Stimulated activated CD8-positive, alpha-beta memory T cell treated with anti-CD3 and anti-CD28 coated beads, Interleukin-7, amount 100 ng/mL, for 4 hours (primary cell): ENCODE measurements at places on chromosomes 16 and 17.

DNA sequence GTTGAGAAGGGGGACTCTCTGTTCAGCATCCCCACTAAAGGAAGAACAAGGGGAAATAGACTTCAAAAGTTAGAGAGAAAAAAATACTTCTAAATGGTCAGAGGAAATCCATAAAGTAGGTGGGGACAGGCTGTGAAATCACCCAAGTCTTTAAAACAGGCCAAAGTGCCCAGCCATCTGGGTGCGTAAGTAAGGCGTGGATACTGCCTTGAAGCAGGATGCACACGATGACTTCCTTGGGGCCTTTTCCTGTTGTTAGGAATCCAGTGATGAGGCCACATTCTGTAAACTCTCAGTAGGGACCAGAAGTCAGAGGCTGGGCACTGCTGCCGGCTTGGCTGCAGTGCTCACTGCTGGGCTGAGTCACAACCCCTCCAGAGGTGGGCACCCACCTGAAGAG, 9.2 kb downstream of the AXIN2 start:
- no peak for DNase-seq

GRCh38 chr16:14018851-14019250, 52.3 kb upstream of the MRTFB start:
- no peak for DNase-seq

DNA sequence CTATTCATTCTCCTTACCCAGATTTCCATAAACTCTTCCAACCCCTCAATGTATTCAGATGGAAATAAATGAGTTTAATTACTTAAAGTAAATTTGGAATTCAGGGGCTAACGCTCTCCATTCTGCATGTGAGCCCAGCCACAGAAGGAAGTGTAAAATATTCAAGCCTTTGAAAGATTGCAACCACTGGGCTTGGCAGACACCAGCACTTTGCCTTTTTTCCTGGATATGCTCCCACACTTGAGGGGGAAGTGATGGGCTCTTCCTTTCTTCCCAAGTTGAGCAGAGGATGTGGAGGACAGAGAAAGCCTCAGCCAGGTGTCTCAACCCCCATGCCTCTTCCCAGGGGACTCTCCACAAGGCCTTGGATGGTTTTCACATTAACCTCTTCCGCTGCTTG, 825.1 kb upstream of the EEF2KMT start:
- no peak for DNase-seq

- DNase-seq = no peak
These were observed 3.9 kb upstream of the NLRC5 start for GRCh38 chr16:56985288-56985961.

- no peak for DNase-seq
These were observed at the start of gene CDH11 for GRCh38 chr16:65121870-65122723. TSS of gene CDH11 (minus strand) at chr16:65122063. CDS start at chr16:65004869, 117,194 bp downstream.

- no peak for DNase-seq
These were observed 1.8 kb downstream of the ZNF23 start for GRCh38 chr16:71460236-71460635.

DNA sequence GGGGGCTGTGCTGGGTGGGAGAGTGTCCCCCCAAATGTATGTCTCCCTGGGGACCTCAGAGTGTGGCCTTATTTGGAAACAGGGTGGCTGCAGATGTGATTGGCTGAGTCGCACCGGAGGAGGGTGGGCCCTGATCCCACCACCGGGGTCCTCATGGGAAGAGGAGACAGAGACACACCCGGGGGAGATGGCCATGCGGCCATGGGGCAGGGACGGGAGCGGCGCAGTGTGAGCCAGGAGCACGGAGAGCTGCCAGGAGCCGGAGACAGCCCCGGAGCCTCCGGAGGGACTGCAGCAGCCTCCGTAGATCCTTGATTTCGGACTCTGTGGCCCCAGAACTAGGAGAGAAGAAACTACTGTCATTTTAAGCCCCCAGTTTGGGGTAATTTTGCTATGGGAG, 1.6 kb upstream of the CIBAR2 start:
- DNase-seq = no peak

- DNase-seq = no peak
These were observed 272.8 kb upstream of the KCNJ16 start for GRCh38 chr17:69802045-69802740.

- DNase-seq = peak; percentile 75
These were observed 5.9 kb downstream of the DPEP2 start for GRCh38 chr16:67993207-67994039.

DNA sequence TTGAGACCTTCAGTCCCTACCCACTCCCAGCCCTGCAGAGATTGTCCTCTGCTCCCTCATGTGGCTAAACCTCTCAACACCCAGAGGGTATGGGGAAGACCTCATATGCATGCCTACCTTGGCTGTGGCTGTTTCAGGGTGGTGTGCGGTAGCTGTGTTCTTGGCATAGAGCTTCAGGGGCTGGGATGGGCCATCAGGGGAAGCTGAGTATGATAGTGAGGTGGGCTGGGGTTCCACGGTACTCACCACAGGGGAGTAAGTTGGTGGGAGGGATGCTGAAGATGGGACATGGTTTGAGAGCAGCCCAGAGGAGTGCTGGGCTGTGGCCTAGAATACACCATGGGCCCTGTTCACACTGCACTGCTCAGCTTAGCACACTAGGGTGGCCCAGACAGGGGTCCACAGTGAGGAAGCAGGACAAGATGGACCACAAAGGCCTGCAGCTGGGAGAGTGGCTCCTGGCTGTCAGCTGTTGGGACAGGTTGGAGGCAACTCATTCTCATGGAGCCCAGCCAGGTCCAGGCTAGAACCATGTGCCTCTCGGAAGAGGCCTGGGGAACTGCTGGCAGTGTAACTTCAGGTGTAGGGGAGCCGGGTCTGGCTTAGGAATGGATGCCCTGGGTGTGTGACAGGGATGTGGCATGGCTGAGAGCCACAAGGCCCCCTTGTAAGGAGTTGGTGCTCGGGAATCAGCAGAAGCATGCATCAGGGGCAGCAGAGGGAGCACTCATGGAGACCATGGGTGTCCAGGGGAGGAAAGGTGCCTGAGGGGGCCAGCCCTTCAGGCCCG, 3.1 kb downstream of the MFAP4 start:
- DNase-seq = no peak
